NCI-H2029 treated with DMSO at 0.1 percent for 48 hours (cell line): ENCODE measurements at places on chromosomes 11 and 22.

DNA sequence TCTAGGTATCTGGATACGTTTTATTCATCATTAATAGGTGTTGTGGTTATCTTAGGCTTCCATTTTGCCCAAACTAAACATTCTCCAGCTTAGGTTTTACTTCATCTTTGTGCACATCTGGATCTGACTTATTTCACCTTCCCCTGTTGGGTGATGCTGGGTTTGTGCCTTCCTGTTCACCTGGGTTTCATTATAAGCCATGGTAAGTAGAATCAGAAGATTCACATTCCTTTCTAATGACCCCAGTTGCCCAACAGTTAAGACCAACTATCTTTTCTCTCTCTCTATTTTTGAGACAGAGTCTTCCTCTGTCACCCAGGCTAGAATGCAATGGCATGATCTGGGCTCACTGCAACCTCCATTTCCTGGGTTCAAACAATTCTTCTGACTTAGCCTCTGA is 44.6 kb downstream of the LMO2 start:
- no peak for DNase-seq

- no peak for DNase-seq
Measured at GRCh38 chr11:32899438-32899837, 6.8 kb downstream of the QSER1 start.

- no peak for DNase-seq
Measured at GRCh38 chr11:62546244-62546928, at the start of gene AHNAK. TSS of gene AHNAK (minus strand) at chr11:62546806. CDS start at chr11:62536098, 10,708 bp downstream.

- DNase-seq = no peak
Measured at GRCh38 chr11:61028135-61028729, 56.8 kb downstream of the CD6 start.

DNA sequence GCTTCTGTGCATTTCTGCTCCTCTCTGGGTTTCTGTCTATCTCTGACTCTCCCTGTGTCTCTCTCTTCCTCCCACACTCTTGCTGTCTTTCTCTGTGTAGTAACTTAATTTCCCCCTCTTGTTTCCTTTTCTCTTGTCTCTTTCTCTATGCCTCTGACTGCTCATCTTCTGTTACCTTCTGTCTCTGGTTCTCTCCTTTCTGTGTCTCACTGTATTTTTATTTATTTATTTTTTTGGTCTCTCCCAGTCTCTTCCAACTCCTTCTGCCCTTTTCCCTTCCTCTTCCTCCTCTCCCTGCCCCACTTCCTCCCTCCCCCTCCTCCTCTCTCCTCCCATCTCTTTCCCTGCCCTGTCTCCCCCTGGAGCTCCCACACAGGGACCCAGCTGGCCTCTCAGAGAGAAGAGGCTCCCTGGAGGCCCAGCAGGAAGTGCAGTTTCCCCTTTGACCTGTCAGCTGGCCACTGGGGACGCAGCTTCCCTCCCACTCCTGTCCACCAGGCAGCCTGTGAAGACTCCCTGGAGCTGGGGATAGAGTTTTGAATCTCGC is 38.3 kb upstream of the MYH9 start:
- DNase-seq = no peak

DNA sequence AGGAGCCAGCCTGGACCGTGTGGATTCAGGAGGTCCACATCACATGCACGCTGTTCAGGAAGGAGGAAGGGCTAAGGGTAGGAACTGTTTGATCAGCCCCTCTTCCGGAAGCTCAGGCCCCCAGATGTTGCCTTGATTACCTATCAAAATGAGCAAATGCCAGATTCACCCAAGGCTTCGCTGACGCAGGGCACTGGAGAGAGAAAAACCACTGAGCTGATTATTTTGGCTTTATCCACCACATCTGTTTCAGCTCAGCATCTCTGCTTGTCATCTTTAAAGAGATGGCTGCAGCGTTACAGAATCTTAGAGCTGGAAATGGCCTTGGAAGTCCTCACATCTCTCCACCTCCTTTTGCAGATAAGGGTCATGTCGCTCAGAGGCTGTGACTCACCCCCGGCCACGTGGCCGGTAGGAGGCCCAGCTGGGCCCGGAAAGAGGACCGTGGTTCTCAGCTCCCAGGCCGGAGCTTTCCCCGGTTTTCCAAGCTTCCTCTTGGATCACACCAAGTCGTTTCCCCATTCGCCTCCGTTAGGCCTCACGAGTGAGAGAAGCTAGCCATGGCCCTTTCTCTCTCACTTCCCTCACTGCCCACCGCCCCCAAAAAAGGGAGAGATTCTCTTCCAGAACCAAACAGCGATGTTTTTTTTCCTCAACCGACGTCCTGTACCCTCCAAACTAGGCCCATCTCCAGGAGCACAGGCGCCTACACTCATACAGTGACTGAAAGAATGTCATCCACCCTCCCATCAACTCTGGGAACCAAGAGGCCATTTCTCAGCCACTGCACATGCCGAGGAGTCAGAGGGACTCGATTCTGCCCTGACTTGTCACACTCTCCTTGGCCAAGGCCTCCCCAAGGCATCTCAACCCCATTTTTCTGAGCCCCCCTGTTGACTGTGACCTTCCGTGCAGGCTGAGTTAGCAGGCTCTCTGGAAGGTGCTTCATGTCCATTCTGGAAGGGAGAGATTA is 37.6 kb downstream of the LIF start:
- DNase-seq = no peak

DNA sequence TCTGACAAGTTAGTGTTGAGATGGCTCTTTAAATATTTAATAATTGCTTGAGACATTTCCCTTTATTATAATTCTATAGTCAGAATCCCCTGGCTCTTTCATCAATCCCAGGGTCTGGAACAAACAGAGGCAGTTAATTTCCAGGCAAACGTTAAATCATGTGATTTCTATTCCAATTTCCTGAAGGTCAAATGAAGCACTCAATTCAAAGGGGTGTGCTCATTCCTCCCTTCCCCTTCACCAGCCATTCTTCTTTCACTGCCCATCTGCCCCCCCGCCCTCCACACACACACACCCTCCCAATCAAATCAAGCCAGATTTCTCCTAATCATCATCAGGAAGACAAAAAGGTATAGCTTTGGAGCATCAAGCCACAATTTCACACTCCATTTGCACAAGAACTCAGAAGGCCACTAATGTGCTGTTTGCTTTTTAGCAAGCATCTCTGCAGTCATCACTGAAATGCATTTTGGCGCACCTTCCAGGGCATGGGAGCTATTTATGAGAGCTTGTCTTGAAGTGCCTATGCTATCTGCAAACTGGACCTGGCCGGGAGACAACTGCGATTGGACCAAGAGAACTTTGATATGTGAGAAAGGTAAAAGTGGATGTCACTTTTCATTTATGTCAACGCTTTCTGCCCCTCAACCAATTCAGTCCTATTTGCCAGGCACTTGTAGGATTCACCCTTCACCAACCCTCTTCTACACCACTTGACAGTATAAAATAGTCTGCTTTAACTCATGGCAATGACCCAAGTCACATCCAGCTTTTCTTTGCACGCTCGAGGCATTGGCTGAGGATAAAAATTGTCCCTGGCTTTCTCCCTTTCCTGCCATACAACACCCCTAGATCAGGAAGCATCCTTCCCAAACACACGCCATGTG is 315.1 kb upstream of the API5 start:
- peak; percentile 98 for DNase-seq

DNA sequence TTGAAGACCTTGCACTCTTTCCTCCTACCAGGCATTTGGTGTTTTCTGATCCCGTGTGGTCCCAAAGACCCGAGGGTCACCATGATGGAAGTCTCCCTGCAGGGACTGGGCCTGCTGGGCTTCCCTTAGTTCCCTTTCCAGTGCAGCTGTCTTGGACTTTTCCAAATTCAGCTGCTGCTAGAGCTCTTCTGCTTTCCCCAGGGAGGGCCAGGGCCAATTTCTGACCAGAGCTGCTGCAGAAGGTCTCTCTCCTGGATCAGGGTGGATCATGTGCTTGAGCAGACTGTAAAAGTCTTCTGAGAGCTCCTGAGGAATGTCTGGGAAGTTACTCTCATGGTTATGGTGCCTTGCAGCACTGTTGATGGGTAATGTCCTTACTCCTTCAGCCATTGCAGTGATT is 23.2 kb downstream of the LDLRAD3 start:
- DNase-seq = no peak

- no peak for DNase-seq
Measured at GRCh38 chr11:61134801-61135257, 26.4 kb downstream of the VPS37C start.

GRCh38 chr11:95486466-95486865 is 255.5 kb upstream of the SESN3 start:
- DNase-seq = no peak

DNA sequence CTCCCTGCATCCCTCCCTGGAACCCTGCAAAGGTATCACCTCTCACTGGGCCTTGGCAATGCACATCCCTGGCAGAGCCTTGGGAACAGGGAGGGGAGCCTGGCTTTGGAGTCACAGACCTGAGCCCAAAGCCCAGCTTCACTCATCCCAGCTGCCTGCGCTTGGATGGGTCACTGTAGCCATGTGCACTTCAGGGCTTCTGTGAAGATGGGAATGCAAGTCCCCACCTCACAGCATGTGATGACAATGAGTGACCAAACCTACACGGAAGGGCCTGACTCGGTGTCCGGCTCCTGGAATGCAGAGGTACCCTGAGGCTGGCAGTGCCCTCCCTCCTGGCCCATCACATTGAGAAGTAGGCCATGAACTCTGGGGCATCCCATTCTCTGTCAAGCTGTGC is 22.8 kb upstream of the BAIAP2L2 start:
- no peak for DNase-seq

- DNase-seq = peak; percentile 9
Measured at GRCh38 chr11:119910051-119910450, 181.1 kb upstream of the NECTIN1 start.
